ENCODE measurements at places on chromosomes 12 and 14.

DNA sequence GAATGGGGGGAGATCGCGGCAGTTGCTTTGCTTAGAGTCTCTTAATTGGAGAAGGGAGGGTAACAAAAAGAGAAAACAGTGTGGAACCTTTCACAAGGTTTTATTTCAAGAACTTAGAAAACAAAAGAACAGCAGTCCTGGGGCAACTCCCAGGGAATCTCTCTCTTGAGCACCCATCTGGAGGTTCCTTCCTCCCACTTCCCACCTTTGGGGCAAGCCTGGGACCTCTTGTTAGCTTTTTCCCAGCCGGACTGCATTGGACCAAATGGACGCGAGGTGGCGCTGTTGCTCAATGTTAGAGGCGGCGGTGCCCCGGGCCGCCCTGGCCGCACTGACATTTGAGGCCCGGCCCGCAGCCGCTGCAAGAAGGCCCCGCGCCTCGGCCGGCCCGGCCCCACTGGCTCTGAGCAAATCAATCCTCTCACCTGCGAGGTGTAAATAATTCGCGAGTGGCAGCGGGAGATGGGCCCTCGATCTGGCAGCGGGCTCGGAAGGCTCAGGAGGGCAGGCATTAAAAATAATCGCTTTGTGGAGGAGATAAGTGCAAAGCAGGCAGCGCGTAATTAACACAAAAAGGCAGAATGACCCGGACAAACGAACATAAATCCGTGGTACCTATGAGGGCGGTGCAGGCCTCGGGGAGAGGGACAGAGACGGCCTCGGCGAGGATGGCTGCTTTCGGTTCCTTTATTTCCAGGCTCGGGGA lies 2.8 kb upstream of the HOXC8 start:
- peak; percentile 75 for DNase-seq

DNA sequence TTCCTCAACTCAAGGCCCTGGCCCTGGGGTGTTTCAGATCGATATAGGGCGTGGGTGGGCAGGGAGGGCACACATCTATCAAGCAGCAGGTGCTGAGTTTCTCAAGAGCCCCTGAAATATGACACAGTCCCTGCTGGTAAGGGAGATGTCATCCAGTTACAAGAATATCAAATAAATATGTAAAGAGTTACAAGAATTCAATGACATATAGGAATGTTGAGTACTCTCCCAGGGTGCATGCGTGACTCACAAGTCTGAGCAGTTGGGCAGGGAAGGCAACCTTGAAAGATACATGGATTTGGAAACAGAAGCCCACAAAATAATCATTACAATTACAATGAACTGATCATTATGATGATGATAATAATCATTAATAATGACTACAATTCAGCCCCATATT lies 35.2 kb downstream of the MVK start:
- no peak for DNase-seq

- no peak for DNase-seq
These were observed 62.4 kb upstream of the ACSS3 start for GRCh38 chr12:81015510-81015909.

GRCh38 chr14:70082394-70082793 lies 106.4 kb downstream of the SLC8A3 start:
- no peak for DNase-seq

DNA sequence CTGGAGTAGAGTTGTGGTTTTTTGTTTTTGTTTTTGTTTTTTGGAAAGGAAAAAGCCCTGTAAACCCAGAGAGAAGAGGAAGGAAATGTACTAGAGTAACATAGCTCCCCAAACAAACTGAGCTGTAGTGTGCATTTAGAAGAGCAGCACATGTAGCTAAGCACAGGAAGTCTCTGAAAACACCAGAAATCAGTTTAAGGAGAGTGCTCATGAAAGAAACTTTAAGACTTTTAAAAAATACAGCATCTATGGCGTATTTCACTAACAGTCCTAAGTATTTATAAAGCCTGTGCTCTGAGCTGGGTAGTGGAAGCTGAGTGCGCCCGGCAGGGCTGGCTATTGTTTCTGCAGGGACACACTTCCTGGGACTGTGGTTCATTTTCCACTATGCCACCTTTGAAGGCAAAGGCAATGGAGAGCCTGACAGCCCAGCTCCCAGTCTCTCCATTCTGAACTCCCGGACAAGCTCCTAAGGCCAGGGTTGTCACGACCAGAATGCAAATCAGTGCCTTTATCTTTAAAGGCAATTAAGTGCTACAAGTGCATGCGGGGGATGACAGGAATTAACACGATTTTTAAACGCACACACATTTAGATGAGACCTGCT lies 45.4 kb downstream of the NIN start:
- DNase-seq, result no peak

- DNase-seq, result no peak
These were observed 48.9 kb downstream of the PPP1R12A start for GRCh38 chr12:79885911-79886490.

DNA sequence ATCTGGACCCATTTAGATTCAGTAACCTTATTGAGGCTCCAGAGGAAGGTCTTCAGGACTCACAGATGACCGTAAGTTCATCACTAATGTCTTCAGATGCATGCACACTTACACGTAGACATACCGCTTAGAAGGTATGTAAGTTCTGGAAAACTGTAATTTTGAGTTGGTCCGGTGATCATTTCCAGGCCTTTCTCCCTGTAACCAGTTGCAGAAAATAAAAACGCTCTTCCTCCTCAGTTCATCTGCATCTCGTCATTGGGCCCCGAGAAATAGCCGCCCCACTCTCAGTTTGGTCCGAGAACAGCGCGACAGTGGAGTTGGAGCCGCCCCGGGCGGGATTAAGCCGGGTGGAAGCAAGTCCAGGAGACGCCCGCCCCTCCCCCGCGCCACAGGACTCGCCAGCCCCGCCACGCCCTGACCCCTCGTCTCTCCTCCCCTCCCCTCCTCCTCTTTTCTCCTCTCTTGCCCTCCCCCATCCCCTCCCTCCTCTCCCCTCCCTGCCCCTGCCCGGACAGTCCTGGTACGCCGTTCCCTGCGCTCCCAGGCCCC lies 83.7 kb downstream of the TNFAIP2 start:
- no peak for DNase-seq

GRCh38 chr12:87661786-87662377 lies 367.3 kb downstream of the C12orf50 start:
- DNase-seq, result no peak

- no peak for DNase-seq
These were observed 196.9 kb downstream of the KITLG start for GRCh38 chr12:88383405-88383804.

GRCh38 chr12:65952737-65953209 lies 128.5 kb downstream of the HMGA2 start:
- no peak for DNase-seq

- no peak for DNase-seq
These were observed 161.2 kb downstream of the PLCZ1 start for GRCh38 chr12:18576648-18577047.

DNA sequence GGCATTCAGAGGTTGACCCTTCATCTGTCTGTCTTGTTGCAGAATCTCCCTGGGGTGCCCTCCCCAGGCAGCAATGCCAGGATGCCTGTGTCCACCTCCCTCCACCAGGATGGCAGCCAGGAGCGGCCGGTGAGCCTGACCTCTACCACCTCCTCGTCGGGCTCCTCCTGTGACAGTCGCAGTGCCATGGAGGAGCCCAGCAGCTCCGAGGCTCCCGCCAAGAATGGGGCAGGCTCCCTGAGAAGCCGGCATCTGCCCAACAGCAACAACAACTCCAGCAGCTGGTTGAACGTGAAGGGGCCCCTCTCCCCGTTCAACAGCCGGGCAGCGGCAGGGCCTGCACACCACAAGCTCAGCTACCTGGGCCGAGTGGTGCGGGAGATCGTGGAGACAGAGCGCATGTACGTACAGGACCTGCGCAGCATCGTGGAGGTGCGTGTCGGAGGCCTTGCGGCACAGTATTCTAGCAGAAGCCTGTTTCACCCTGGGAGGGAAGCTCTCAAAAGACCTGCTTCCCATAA lies 23.4 kb downstream of the PLEKHG3 start:
- no peak for DNase-seq

- DNase-seq, result no peak
These were observed 31.8 kb upstream of the GALNT9 start for GRCh38 chr12:132360906-132361777.

- no peak for DNase-seq
These were observed 86.9 kb downstream of the ATP23 start for GRCh38 chr12:58028294-58028693.

- DNase-seq, result no peak
These were observed 13.0 kb downstream of the TMEM52B start for GRCh38 chr12:10191865-10192264.

DNA sequence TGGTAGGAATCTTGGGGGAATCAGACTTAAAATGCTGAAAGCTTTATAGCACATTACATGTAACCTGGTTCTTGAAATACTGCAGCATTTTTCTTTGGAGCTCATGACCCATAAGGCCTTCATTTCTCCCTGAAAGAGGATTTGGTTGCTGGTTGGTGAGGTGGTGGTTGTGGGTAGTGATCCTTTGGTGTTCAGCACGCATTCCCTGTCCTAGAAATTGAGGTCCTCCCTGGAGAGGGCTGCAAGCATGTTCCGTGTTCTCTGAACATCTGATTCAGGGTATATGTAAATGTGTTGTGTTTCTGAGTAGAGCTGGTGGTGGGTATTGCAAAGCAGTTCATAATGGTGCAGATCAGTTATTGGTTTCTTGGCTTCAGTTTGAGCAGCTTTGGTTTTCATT lies 2.0 kb downstream of the SCN8A start:
- DNase-seq, result no peak

- DNase-seq, result no peak
These were observed 34.8 kb upstream of the INSM2 start for GRCh38 chr14:35499180-35499579.

GRCh38 chr12:104304261-104305009 lies 896 bp downstream of the EID3 start:
- no peak for DNase-seq

DNA sequence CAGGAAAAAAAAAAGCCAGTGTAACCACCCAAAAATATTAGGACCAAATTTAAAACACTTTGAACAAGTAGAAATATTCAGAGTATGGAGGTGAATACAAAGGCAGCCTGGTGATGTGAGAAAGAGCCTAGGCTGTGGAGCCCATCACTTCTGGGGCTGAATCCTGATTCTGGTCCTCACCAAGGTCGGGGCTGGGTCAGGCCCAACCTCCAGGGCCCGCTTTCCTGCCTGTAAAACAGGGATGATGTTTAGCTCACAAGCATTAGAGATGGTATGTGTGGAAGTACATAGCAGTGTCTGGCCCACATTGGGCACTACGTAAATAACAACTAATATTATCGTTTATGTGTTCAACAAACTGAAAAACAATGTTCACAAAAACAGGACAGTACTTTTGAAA lies 7.8 kb upstream of the CAMKK2 start:
- DNase-seq, result no peak

- no peak for DNase-seq
These were observed 119.2 kb downstream of the PELI2 start for GRCh38 chr14:56237398-56237797.

- peak; percentile 9 for DNase-seq
These were observed 583.4 kb downstream of the VRK1 start for GRCh38 chr14:97380539-97380941.

- DNase-seq, result no peak
These were observed 61.3 kb downstream of the FGD4 start for GRCh38 chr12:32460638-32461037.

GRCh38 chr12:53288322-53288721 lies 7.0 kb upstream of the PFDN5 start:
- DNase-seq, result no peak

DNA sequence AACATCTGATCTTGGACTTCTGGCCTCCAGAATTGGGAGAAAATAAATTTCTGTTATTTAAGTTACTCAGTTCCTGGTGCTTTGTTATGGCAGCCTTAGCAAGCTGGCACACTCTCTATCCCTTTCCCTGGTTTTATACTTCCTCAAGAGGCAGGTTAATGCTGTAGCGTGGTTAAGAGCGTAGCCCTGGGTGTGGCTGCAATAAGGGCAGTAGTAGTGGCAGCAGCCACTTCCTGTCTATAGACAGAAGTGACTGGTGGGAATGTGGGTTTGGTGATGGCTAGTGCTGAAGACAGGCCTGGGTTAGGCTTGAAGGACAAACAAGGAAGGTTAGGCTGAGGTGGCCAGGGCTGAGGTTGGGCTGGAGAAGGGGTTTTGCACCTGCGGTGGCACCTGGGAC lies 3.6 kb upstream of the LGALS3 start:
- no peak for DNase-seq
